NCI-H187 treated with DMSO at 0.1 percent for 48 hours (cell line): ENCODE measurements at places on chromosomes 16 and 17.

- no peak for DNase-seq
Measured at GRCh38 chr16:79991969-79992368, 391.4 kb upstream of the MAF start.

DNA sequence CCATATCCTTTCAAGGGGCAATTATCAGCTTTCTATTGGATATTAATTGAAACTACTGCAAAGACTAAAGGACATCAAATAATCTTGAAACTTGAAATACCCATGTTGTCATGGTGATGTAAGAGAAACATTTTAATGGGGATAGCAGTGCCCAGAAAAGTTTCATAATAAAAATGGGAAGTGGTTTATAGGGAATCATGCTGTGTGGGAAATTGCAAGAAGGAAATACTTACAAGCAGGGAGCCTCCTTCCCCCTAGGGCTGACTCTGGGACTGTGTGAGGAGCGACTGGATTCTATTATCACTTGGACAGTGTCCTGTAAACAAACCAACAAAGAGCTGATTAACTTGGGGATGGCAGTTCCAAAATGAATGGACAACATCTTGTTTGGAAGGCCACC, 1393.1 kb upstream of the GOT2 start:
- no peak for DNase-seq

GRCh38 chr16:68117884-68118283, 32.7 kb downstream of the NFATC3 start:
- DNase-seq, result no peak

GRCh38 chr16:31134091-31134571, 1.4 kb downstream of the PRSS8 start:
- DNase-seq, result no peak

DNA sequence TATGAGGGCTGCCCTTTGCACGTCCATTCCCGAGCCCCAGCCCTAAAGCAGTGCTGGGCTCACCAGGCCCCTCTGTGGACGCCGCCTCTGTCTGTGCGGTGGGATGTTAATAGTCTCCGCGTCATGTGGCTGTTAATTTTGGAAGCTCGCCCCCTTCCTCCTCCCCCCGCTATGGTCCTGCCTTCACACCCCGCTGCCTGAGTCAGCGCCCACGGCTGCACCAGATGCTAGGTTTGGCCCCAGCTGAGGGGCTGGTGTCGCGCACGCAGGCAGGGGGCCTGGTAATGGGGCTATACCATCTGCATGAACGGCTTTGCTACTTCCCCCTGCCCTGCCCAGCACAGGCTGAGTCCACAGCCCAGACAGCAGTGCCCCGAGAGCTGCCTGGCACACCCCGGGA, 4.1 kb upstream of the SSTR5 start:
- DNase-seq, result no peak
